ENCODE measurements at places on chromosomes 1 and 21.

DNA sequence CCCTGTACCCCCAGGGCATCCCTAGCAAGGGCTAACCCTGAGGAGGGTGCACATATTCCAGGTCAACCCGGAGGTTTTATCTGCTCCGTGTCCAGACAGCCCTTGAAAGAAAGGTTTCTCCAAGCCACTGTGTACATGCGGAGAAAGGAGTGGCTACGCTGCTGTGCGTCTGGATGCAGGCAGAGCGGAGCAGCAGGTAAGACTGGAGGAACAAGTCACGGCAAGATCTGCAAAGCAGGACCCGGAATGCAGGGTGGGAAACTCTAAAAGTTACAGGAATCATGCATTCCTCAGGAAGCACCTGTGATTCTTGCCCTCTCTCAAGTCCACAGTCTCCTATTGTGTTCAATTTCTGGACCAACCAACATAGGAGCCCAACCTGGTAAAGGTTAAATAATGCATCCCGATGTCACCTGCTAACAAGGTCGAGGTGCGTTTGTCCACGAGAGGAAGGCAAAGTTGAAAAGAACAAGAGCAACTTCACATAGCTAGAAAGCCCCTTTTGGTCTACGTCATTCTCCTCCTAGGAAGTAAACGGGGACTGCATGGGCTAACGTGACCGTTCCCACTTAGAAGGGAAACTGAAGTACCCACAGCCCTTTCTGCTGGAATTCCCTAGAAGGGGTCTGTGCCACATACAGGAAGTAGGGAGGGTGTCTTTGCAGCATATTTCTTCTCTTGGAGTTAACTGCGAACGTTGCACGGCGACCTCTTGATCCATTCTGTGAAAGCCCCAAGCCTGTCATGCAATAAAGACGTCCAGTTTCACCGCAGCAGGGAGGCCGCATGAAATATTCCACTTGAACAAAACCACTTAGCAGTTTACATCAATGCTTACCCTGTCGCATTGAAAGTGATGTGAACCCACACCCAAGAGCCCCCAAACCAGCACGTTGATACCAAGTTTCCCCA, 5.8 kb downstream of the TIAM1 start:
- DNase-seq, result no peak

DNA sequence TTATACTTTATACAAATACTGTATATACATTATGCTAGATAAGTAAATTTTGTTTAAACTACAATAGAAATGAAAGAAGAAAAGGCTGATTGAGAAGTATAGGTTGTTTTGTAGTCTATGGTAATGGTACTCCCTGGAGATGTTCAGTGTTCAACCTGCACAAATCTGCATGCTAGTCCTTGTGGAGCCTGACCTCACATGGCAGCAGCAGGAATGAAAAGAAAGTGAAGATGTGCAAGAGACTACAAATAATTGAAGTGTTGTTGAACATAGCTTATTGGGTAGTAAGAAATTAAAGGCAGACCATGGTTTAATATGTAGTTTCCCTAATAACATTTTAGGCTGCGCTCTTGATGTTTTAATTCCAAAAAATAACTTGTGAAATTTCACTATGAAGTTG, 201.2 kb downstream of the TGFB2 start:
- no peak for DNase-seq

- no peak for DNase-seq
Observed at GRCh38 chr1:37931102-37931360, 15.8 kb downstream of the INPP5B start.

GRCh38 chr1:36096500-36097432, 8.1 kb downstream of the ADPRS start:
- DNase-seq, result no peak

- no peak for DNase-seq
Observed at GRCh38 chr1:175146529-175147213, 45.9 kb downstream of the KIAA0040 start.

- DNase-seq, result no peak
Observed at GRCh38 chr1:77556045-77556444, 126.4 kb downstream of the ZZZ3 start.

DNA sequence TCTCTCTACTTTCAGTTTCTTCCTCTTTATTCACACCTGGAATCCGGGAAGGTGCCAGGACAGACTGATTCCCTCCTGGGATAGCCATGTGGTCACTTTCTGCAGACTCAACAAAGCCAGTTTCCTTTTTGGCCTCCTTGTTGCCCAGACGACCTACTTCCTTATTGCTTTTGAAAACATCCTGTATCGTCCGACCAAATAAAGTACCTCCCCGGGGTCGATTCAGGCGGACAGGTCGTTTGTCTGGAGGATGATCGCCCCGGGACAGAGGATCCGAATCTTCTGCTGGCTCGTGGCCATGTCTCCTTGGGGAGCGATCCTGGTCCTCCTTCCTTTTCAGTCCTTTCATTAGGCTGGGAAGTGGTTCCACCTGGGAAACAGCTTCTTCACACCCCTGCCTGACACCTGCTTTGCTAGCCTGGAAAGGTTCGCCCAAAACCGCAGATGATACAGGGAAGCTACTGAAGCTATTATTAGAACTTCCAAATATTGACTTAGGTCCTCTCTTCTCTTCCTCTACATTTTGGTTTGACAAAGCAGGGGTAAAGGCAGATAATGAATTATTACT, 1.2 kb downstream of the MCM3AP start:
- DNase-seq, result no peak

GRCh38 chr1:42756956-42757891, 9.6 kb downstream of the P3H1 start:
- no peak for DNase-seq

DNA sequence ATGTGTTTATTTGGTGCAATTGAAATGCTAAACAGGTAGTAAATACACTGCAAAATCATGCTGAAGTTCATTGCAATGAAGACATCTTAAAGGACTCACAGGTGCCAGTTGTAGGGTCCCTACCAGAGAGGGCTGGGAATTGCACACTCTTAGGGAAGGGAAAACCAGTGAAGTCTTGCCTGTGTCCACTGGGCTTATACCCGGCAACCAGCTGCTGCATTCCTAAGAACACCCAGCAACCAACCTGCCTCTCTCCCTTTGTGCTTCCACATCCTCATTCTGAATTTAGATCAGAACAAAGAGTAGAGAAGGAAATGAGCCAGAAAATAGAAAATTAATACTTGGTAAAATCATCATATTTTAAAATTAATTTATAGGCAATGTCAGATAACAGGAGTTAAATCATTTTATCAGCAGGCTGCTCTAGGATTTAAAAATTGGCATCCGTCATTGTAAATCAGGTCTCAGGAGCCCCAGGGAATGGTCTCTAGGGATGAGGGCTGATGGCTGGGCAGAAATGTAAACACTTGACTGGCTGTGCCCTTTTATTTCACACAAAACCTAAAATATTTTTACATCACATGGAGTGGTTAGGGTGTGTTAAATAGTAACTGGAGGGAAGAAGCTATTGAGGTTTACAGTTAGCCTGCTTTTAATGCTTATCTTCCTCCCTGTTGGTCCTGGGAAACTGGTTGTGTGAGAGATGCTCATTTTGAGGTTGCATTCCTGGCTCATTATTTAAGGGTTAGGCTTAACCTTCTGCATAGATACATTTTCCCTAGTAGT, 31.3 kb downstream of the PTGFRN start:
- no peak for DNase-seq

GRCh38 chr1:94433866-94434265, 15.7 kb downstream of the ABCD3 start:
- no peak for DNase-seq

DNA sequence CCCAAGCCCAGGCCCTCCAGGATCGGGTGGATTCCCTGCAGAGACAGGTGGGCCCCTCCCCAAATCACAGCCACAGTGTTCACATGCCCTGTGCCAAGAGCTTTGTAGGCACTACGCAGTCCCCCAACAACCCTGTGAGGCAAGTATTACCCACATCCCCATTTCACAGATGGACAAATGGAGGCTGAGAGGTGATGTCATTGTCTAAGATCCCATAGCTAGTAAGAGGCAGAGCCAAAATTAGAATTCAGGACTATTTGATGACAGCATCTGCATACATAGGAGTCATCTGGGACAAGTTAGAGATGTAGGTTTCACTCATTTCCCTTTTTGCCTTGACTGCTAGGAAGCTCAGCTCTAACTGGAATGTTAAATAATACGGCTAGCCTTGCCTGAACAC, 12.0 kb downstream of the MFAP2 start:
- DNase-seq, result no peak

Data from RWPE2 (cell line).